Liver (tissue), 10 donors: ENCODE measurements at places on chromosomes 12 and 14. TPM values are rescaled to one million over a fixed set of nuclear protein-coding genes. Genes with fewer than 3 reads are reported as not detected.

DNA sequence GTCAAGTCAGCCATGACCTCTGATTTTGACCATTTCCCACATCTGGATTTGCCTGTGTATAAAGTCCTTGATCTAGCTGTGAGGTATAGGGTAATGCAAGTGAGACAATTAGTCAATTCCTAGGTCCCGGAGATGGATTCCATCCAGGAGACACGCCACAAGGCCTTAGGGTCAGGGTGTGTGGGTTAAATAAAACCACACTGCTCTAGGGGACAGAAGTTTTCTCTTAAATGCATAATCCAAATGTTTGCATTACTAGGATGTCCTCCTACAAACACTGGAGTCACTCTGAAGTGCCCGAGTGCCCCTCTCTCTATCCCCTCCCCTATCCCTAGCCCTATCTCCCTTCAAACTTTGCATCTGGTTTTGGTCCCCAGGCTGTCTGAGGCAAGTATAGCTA, 26.8 kb downstream of the LRIG3 start:
- no peak for DNase-seq

DNA sequence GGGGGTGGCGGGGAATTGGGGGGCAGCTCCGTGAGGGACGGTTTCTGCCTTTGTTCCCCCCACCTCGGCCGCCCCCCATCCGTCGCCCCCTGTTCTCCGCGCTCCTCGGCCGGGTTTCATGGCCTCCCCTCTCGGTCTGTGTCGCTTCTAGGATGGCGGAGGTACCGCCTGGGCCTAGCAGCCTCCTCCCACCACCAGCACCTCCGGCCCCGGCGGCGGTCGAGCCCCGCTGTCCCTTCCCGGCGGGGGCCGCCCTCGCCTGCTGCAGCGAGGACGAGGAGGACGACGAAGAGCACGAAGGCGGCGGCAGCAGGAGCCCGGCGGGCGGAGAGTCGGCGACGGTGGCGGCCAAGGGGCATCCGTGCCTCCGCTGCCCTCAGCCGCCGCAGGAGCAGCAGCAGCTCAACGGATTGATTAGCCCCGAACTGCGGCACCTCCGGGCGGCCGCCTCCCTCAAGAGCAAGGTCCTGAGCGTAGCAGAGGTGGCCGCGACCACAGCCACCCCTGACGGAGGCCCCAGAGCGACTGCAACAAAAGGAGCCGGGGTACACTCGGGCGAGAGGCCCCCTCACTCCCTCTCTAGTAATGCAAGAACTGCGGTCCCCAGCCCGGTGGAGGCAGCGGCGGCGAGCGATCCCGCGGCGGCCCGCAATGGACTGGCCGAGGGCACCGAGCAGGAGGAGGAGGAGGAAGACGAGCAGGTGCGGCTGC, 575 bp downstream of the NAA30 start:
- peak; percentile 62 for DNase-seq

- peak; percentile 23 for DNase-seq
Observed at GRCh38 chr12:5713599-5714081, 231.4 kb downstream of the ANO2 start.

DNA sequence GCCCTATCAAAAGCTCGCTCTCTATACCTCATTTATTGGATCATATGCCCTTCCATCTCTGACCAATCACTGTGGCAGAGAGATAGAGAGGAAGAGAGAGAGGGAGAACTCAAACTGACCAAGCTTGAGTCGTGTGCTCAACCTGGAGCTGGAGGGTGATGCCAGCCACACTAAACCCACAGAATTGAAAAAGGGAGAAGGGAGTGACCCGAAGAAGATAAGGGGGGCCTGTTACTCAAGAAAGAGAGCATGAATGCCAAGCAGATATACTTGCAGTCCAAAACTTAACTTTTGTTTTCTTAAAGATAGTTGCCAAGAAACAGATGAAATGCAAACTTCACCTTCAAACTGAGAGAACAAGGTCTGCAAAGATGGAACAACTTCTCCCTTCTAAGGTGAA, 112.7 kb downstream of the BTG1 start:
- no peak for DNase-seq

DNA sequence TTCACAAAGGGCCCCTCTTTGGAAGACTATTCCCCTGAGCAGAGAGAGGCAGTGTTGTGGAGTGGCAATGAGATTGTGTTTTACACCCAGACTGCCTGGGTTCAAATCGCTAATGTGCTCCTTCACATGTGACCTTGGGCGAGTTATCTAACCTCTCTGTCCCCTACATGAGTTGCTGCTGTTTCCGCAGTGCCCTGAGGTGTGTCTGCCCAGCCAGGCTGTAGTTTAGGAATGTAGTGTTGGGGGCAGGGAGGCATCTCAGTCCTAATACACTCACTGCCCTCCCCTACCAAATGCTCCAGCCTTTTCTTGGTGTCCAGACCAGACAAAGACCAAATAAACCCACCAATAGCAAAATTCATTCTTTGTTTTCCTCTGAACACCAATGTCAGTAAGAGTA, 78.6 kb downstream of the SLC24A4 start:
- DNase-seq, result no peak

DNA sequence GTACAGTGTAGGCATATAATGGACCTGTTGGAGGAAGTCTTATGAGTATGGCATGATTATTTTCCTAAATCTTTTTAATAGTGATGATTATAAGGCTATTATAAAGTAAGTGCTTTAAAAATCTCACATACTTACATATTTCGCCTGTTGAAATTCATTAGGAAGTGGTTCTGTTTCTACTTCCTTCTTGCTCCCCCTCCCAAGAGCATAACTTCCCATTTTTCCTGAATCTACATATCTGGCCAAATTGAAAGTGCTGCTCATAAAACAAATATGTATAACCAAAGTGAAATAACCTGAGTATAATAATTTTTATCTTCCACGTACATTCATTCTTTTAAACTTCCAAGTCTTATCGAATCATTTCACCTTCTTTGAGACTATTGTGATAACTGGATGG, 455.6 kb upstream of the SEL1L start:
- DNase-seq, result no peak

DNA sequence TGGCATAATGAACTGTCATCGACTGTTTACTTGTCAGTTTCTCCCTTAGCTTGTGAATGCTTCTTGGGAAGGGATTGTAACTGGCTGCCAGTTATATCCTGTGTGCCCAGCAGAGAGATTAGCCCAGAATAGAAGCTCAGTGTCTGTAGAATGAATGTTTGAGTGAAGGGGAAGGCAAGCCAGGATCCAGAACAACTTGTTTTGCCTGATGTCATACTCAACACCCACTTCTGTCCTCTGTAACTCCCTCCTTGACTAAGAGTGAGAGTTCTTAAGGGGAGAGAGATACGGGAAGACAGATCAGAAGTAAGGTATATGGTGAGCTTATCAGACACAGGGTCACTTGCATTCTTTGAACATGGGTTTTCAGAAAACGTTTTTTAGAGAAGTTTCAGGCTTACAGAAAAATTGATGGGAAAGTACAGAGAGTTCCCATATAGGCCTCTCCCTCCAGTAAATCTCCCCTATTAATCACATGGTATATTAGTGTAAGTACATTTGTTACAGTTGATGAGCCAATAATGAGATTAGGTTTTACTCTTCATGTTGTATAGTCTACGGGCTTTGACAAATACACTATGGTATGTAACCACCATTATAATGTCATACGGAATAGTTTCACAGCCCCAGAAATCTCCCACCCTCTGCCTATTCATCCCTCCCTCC, 5.6 kb upstream of the SPPL3 start:
- DNase-seq, result no peak

DNA sequence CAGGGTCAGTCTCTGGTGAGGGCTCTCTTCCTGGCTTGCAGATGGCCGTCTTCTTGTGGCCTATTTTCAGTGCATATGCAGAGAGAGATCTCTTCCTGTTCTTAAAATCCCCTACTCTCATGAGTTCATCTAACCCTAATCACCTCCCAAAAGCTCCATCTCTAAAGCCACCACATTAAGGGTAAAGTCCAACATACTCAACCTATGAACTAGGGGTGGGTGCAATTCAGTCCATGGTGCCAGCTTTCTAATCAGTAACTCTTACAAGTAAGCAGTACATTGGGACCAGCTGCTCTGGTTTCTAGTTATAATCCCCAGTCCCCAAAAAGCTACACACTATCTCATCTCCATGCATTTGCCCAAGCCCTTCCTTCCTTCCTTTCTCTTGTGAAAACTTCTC, 365.1 kb downstream of the MED13L start:
- DNase-seq, result no peak

DNA sequence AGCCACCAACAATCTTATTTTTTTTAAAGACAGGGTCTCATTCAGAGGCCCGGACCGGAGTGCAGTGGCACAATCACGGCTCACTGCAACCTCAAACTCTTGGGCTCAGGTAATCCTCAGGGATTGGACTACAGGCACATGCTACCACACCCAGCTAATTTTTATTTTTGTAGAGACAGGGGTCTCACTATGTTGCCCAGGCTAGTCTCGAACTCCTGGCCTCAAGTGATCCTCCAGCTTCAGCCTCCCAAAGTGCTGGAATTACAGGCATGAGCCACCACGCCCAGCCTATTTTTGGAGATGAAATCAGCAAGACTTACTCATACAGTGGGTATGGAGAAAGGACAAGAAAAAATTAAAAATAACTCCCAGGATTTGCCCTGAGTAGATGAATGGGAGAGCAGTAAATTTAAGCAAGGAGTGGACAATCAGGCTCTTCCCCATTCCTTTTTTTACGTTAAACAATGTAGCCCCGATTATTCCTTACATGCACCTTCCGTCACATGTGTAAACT, 13.2 kb downstream of the FMNL3 start:
- DNase-seq, result no peak

The PSMB5 gene
- total RNA-seq, result 74.0 TPM

GRCh38 chr12:93916402-93916801, 232.0 kb upstream of the PLXNC1 start:
- DNase-seq, result no peak

- no peak for DNase-seq
Observed at GRCh38 chr12:48013287-48013686, 9.0 kb upstream of the COL2A1 start.

GRCh38 chr12:124031058-124031457, 58.0 kb downstream of the ZNF664 start:
- no peak for DNase-seq

DNA sequence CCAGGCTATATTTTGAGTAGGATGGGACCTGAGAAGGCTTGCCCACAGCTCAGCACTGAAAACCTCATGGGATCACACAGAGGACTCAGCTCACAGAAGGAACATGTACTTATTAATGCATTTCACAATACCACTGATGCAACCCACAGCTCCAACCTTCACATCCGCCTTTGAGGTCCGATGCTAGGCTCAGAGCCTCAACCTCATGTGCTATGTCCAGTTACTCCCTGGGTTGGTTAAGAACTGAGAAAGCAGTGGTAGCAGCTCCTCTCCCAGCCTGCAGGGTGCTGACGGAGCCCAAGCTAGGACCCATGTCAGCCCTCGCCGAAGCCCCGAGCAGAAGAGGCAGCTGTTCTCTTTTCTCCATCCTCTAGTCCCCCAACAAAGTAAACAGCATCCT, 52.9 kb downstream of the SPTB start:
- no peak for DNase-seq

DNA sequence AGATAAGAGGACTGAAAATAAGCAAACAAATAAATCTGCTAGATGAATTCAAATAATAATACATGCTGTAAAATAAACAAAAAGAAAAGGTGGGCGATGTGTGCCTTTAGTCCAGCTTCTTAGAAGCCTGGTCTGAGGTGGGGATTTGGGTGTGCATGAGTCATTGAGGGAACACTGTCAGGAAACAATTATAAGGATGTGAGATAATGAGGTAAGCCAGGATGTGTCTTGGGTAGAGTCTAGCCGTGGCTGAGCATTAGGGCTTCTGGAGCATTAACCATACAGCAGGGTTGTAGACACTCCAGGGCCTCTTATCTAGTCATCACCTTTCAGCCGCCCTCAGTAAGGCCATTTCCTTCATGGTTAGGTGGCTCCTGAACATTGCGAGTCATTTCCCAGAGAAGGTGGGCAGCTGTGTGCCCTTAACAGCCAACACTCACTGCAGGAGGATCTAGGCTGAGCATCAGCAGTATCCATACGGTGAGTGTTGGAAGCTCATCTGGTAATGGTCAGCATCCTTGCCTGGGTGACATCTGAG, 405.6 kb downstream of the GLT1D1 start:
- no peak for DNase-seq

- no peak for DNase-seq
Observed at GRCh38 chr12:88057994-88058718, 29.0 kb upstream of the C12orf50 start.

The PCNX4 gene
- 30.6 TPM for total RNA-seq

DNA sequence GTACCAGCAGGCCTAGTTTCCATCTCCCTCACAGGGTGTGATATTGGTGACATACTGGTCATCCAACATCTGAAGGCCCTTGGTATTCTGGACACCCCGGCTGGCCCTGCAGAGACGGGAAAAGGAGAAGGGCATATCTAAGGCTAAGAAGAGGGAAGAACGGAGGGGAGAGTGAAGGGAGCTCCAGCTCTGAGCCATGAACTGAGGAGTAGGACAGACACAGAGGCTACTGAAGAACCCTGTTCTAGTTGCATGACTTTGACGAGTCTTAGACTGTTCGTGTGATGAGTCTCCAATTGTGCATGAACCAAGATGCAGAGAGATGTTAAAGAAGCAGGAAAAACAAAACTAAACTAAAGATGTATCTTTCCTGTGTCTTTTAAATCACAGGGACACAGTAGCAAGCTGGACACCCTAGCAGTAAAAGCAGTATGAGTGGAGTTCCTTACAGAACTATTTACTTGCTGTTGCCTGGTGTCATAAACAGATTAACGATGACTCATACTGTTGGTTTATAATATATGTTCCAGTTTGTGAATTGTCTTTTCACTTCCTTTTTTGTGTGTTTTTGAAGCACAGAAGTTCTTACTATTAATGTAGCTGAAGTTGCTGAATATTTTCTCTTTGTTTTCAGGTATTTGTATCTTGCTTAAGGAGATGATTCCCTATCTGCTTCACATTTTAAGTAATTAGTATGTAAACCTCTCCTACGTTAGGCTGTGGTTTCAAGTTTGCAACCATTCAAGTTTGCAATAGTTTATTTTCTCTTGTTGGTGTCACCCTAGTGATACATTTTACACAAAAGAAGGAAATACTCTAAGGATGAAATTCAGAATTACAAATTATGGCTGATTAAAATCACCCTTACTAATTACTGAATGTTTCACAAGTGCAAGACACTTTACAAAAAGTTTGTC, 15.7 kb downstream of the FAR2 start:
- no peak for DNase-seq

- peak; percentile 41 for DNase-seq
Observed at GRCh38 chr14:77615361-77616132, 890 bp downstream of the SPTLC2 start.

GRCh38 chr12:1053690-1054089, 62.7 kb downstream of the ERC1 start:
- DNase-seq, result no peak

GRCh38 chr14:30496852-30497251, 62.1 kb upstream of the G2E3 start:
- no peak for DNase-seq

GRCh38 chr14:32703183-32703621, 235.5 kb upstream of the NPAS3 start:
- DNase-seq, result no peak
